ENCODE measurements at places on chromosomes 16 and 17. TPM values are rescaled to one million over a fixed set of nuclear protein-coding genes. Genes with fewer than 3 reads are reported as not detected.

Gene MYH2
- total RNA-seq: not detected

Gene METRNL
- 165 TPM for total RNA-seq

Gene NTN1
- total RNA-seq: 23.5 TPM

Gene TRIM16
- 87.1 TPM for total RNA-seq

Gene KLHL10
- 0.12 TPM for total RNA-seq

Gene ADGRG1
- total RNA-seq: 1.8 TPM

Gene GNGT2
- total RNA-seq: 0.36 TPM

Gene TBC1D3I
- total RNA-seq: 0.73 TPM

Gene KRT28
- total RNA-seq: not detected

Gene PNMT
- not detected for total RNA-seq

Gene FAM171A2
- 4.4 TPM for total RNA-seq

Gene MPO
- total RNA-seq: not detected

Gene MYLK3
- 0.16 TPM for total RNA-seq

Gene ZNF778
- 14.0 TPM for total RNA-seq

Gene DPEP3
- total RNA-seq: not detected

Gene KRTAP9-8
- not detected for total RNA-seq

Gene FOXC2
- 0.16 TPM for total RNA-seq

Gene LPO
- not detected for total RNA-seq

Gene CFAP97D1
- not detected for total RNA-seq

Gene KRT32
- total RNA-seq: not detected

Gene SRCIN1
- not detected for total RNA-seq

Gene KRT16
- 0.49 TPM for total RNA-seq

Gene CACNG1
- total RNA-seq: not detected

Gene CHTF18
- total RNA-seq: 3.7 TPM
